ENCODE measurements at places on chromosomes 7 and 10.

DNA sequence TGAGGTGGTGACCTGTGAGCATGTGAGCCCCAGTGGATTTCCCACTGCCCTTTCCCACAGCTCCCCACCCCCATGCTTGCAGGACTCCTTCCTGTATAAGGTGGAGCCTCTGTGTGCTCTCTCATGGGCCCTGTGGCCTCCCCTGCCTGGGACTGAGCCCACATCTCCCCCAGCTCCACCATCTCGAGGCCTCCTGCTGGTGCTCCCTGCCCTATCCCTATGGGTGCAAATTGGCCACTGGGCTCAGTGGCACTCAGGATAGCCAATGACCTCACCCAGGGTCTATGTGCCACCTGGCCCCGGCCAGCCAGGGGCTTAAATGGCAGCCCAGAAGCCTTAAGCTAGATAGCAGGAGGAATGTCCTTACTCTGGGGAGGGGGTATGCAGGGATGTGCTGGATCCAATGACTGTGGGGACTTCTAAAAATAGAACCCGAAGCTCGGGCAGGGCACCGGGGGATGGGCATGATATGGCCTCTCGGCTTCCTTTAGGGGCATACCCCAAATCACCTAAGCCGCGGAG is 2.0 kb downstream of the LDB3 start:
- no peak for DNase-seq

GRCh38 chr10:50426485-50426884 is 175.2 kb upstream of the ASAH2 start:
- DNase-seq: no peak

- no peak for DNase-seq
These were observed 27.7 kb downstream of the CCM2 start for GRCh38 chr7:45027774-45028114.

DNA sequence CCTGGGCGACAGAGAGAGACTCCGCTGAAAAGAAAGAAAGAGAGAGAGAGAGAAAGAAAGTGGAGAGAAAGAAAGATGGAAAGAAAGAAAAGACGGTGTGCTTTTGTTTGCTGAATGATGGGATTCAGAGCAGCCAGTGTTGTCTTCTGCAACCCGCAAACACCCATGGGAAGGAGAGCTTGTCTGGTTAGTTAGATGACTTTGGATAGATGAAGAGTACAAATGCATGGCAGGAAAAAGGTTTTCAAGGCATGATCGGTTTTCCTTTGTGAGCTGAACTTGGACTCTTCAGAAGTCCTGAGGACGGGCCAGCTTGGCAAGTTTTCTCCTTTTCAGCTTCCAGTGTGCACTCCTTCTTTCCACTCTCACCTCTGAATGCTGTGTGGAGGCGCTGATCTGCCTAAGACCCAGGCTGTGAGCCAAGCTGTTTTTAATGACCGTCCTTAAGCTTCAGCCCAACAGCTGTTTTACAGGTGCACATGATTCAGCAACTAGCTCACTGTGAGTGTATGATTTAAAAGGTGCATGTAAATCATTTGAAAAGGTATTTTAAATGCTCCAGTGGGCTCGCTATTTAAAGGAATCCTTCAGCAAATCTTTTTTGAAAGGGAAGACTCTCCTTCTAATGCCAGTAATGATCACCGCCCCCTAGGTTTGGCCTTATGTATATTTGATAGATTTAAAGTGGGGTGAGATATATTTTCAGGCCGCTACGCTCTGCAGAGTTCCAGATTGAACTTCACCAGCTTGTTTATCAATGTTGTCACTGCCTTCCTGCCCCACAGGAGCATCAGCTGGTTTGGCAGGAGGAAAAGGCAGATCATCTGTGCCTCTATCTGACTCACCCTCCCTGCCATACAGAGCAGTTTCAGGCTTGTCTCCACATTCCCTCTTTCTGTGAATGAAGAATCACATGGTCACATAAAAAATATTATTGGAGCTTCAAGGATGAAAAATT is 115.0 kb downstream of the PLXDC2 start:
- no peak for DNase-seq

DNA sequence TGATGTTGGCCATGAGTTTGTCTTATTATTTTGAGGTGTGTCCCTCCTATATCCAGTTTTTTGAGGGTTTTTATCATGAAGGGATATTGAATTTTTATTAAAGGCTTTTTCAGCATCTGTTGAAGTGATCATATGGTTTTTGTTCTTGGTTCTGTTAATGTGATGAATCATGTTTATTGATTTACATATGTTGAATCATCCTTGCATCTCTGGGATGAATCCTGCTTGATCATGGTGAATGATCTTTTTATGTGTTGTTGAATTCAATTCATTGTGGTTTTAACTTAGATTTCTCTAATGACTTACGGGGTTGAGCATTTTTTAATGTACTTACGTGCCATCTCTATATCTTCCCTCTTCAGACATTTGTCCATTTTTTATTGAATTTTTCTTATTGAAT is 22.9 kb downstream of the DLD start:
- no peak for DNase-seq

- DNase-seq: no peak
These were observed 102.2 kb downstream of the GFRA1 start for GRCh38 chr10:116170815-116171250.

DNA sequence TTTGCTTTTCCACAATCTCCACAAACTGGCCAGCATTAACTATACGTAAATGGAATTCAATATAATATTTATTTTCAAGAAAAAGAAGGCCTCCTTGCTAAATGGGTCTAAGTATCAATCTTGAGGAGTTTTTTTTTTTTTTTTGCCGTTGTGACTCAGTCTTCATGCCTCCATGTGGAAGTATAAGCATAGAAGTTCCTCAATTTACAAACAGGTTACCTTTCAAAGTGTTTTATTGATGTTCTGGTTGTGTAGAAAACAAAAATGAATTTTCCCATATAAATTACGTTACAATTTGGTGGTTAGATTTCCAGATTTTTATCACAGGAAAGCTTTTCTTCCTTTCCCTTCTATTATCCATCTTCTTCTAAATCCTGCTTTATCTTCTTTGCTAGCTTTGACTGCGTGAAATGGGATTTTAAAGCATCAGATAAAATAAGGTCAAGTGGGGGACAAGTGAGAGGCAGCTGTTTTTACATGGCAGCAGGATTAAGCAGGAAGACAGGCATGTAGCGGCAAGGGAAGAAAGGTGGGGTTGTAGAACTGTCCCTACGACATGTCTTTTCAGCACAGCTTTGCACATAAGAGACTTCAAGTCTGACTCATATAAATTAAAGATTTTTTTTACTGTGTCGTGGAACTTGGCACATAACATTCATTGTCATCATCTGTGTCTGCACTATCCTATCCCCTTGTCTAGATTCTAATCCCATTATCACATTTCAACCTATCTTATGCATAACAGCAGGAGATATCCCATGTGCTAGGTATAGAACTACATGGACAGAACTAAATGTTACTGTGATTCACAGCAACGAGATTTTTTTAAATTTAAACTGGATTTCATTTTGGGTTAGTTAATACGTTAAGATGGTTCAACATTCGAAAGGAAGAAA is 135.3 kb upstream of the FAM3C start:
- DNase-seq: no peak

- DNase-seq: no peak
These were observed 86.5 kb downstream of the RALA start for GRCh38 chr7:39709768-39710311.

- DNase-seq: no peak
These were observed 717.3 kb downstream of the XPNPEP1 start for GRCh38 chr10:109205929-109206585.

- no peak for DNase-seq
These were observed 35.3 kb downstream of the SAMD8 start for GRCh38 chr10:75146780-75147179.

DNA sequence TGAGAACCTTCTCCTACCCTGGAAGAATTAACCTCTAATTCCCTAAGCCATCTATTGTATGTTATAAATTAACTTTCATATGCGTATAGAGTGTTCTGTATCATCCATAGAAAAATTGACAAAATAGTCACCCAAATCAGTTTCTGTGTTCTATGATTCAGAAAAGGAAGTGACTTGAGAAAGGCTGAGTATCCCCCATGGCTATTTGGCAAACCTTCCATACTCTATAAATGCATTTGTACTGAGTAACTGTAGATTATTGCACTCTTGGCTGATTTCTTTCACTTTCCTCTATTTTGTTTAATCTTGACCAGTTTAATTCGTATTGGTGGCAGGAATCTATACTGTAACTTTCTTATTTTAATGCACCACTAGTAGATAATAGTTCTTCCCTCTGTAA is 182.2 kb downstream of the HTR7 start:
- DNase-seq: no peak
